Left lobe of liver (tissue), 2 donors: ENCODE measurements at places on chromosomes 16 and 17.
A peak's percentile ranks its signal among the peaks of the same experiment; 100 is the strongest.

GRCh38 chr17:68512960-68513474 is 787 bp downstream of the PRKAR1A start:
- DNase-seq: no peak

DNA sequence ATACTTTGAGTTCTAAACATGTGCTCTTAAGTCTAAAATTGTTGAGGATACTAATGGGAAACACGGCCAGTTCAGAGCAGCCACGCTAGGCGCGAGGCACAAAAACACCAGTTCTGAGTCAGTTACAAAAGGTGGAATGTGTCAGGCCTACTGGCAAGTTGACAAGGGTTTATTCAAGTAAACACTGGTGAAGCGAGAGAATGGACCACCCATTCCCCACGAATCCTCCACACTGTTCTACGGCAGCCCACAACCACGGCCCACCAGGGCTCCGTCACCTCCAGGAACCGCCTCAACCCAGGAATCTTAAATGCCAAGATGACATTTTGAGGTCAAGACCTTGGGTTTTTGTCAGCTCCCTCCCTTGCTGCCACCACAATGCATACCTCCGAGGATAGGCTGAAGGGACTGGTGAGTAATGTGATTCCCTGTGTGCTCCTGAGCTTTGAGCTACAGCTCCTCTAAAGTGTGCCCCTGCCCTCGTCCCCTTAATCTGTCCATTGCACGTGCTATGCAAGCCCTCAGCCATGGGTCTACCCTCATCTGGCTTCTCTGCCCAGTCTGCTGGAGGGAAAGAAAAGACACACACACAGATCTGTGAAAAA is 28.5 kb upstream of the TRAP1 start:
- DNase-seq: no peak

GRCh38 chr17:41008811-41009210 is at the start of gene KRTAP3-1:
Gene KRTAP3-1 (minus strand): TSS chr17:41009128. CDS start chr17:41009074, 54 bp downstream.
- DNase-seq: no peak

GRCh38 chr16:15567823-15568222 is 75.1 kb downstream of the MARF1 start:
- no peak for DNase-seq

DNA sequence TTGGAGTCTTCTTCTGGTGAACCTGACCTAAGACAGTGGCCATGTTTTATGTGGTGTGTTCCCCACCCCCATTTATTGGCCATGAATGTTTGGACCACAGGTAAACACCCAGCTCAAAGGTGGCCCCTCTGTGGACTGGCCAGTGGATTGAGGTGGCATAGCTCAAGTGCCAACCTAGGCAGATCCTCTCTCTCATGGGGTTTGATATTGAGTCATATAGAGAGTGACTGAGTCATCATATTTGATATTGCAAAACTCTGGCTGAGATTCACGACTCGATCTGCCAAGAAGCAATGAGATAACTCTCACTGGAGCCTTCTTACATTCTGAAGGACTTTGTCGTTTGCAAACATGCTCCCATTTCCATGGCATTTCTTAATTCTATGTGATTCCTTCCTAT is 10.5 kb upstream of the TEKT3 start:
- no peak for DNase-seq

- DNase-seq: no peak
These were observed 205.0 kb upstream of the CACNG3 start for GRCh38 chr16:24051125-24051524.

DNA sequence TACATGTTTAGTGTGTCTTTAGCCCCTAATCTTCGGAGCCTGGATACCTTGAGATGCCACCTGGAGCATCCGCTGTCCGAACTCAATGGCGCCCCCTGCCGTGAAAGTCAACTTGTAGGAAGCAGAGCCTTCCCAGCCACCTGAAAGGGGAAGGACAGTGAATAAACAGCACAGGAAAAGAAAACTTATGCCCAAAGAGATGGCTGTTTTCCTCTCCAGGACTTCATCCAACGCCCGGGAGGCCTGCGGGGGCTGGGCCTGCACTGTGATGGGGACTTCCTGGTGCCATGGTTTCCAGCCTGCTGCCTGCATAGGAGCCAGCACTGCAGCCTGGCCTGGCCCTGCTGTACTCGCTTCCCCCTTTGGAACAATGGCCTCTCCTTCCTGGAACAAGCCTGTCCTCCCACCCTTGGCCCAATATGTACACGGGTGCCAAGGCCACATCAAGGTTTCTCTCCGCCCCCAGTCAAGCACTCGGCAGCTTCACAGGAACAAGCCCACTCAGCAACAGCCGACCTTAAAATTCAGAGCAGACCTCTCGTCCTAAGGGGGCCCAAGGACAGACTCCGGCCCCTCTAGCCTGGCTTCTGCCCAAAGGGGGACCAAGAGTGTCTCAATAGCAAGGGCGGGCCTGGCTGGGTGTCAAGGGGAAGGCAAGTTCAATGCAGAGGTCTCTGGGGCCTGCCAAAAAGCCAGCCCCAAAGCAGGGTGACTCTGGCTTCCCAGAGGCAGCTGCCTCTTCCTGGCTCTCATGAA is 4.5 kb upstream of the UNC13D start:
- DNase-seq: no peak

- DNase-seq: no peak
These were observed 6.3 kb upstream of the ZCCHC14 start for GRCh38 chr16:87499189-87499486.

GRCh38 chr17:15341385-15341849 is at the start of gene TEKT3:
Gene TEKT3 (minus strand): TSS chr17:15341597. CDS start chr17:15331585, 10,012 bp downstream.
- DNase-seq: peak; percentile 67

- no peak for DNase-seq
These were observed 280.6 kb upstream of the SALL1 start for GRCh38 chr16:51431517-51432241.

GRCh38 chr16:88317613-88317965 is 65.2 kb upstream of the ZNF469 start:
- no peak for DNase-seq

GRCh38 chr16:88936556-88937205 is 40.3 kb downstream of the CBFA2T3 start:
- DNase-seq: no peak

DNA sequence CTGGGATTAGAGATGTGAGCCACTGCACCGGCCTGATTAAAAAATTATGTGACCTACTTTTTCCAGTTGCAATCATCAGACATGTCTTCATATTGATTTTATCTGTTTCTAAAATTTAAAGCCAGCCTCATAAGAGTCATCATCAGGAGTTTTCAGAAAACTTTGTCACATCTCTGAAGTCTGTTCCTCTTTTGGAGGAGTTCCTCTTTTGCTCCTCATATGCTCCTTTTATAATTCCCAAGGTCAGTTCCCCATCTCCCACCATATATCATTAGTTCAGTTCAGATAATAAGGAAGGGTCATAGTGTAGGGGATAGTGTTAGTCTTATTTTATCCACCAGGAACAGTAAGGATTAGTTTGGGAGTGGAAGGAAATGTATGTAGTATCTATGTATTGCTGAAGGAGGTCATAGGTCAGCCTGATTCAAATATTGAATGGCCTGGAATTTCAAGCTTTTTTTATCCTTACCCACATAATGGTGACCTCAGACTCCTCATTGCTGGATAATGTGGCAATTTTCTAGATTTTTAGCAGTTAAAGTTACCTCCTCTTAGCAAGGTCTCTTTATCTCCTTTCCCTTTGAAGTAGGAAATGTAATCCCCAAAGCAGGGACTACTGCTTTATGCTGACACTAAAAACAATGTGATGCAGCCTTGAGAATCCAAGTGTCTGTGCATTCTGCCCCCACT is 13.8 kb upstream of the DUSP14 start:
- no peak for DNase-seq

GRCh38 chr16:1066584-1067172 is 5.9 kb upstream of the SSTR5 start:
- DNase-seq: no peak

GRCh38 chr17:2067608-2068024 is 12.7 kb downstream of the HIC1 start:
- DNase-seq: no peak

GRCh38 chr17:79739148-79740062 is 8.7 kb downstream of the ENPP7 start:
- DNase-seq: no peak

DNA sequence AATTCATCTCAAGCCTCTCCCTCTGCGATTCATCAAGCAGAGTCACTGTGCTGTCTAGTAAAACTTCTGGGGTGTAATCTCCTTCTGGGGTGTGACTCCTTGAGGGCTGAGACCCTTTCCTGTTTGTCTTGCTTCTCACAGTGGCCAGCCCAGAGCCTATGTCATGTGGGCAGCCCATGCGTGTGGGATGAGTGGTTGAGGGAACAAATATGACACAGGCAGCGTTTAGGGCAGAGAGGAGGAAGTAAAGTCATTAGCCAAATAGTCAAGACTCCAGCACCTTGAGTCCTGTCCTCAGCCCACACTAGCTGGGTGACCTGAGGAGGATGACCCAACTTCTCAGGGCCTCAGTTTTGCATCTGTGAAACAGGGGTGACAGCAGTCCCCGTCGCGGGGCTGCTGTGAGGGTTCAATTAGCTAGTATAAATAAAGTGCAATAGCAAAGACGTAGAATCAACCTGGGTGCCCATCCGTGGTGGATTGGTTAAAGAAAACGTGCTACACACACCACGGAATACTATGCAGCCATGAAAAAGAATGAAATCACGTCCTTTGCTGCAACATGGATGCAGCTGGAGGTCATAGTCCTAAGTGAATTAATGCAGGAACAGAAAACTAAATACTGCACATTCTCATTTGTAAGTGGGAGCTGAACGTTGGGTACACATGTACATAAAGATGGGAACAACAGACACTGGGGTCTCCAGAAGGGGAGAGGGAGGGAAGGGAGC is 4.5 kb upstream of the ITGAX start:
- no peak for DNase-seq

GRCh38 chr17:67377488-67378453 is 690 bp downstream of the PITPNC1 start:
- peak; percentile 71 for DNase-seq

DNA sequence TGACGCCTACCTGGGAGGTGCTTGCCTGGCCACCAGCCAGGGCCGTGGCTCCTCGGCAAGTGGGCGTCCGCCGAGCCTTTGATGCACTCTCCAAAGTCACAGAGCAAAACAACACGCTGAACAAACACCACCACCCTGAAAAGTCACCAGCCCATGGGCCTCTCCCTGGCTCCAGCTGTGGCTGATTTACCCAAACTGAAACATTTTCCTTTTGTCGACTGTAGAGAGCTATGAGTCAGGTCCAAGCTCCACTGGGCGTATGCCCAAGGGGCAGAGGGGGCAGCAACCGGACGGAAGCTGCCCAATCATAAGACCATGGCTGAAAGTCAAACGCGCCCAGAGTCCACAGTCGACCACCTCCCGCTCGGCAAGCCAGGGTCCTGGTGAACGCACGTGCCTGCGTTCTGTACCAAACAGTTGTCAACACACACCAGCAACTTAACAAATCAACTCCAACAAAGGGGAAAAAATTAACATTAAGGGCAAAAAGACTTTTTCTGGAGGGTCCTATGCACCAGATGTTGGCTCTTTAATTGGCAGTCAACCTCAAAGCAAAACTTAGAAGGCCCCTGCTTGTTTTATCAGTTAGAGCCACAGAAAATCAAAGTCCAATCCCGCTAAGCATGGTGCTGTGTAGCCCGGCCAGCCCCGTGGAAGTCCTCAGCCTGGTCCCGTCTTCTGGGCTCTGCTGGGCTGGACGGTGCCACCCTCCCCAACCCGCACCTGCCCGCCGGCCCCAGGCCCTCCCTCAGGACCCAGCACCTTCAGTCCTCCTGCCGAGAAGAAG is 47.3 kb downstream of the TBC1D16 start:
- DNase-seq: peak; percentile 88

DNA sequence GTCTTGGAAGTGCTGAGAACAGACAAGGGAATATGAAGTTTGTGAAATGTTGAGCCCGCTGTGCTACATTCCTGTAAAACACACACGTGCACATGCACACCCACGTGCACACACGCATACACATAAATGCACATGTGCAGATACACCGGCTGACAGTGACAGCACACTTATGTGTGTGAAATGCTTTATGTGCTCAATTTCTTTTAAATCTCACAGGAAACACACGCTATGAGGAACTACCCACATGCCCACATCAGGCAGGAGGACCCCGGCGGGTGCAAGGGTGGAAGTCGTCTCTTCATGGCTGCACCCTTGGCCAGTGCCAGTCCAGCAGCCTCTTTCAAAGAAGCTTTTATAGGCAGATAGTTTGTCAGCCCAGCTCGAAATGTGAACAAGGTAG is 561 bp upstream of the WFDC1 start:
- no peak for DNase-seq

DNA sequence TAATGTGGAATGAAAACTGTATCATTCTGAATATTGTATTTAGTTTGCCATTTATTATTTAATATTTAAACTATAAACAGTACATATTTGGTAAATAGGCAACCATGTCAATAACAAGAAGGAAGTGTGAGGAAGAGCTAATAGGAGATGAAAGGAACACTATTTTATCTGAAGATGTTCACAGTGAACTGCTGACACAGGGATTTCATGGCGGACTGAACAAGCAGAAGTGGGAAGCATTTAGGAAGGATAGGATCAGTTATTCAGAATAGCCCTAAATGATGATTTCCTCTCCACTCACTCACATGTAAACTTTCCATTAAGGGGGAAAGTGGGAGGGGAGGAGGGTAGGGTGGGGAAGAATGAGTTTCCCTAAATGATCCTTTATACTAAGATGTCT is 682.4 kb downstream of the TOX3 start:
- DNase-seq: no peak

DNA sequence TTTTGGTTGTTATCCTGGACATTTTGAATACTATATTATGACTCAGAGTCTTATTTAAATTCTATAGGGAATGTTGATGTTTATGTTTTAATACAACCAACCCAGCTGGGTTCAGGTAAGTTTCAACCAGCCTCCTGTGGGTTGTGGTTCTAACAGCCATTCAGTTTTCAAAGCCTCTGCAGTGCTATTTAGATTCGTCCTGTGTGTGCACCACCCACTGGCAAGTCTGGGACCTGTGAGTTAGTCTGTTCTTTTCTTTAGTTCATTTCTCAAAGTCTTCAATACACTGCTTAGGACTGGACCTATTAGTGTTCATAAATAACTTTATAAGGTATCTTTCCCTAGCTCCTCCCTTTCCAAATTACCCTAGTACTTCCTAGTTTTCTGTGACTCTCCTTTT is 170.6 kb downstream of the TMEM132E start:
- no peak for DNase-seq

DNA sequence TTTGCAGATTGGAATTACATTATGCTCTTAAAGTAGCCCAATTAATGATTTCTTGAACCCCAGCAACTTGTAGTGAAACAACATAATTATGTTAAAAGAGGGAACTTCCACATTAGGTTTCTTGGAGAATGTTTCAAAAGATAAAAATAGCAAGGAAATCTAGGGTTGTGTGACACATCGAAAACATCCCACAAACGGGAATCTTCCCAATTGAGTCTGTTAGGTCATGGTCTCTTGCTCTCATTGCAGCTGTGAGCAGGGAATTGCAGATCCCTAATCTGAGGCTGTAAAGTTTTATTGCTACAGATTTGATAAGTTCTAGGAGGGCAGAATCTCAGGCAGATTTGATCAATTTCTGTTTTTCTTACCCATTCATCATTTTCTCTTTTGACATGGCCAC is 6.7 kb upstream of the LPO start:
- no peak for DNase-seq

- DNase-seq: no peak
These were observed 261.5 kb upstream of the RPL38 start for GRCh38 chr17:73941919-73942530.
